ENCODE measurements at places on chromosomes 2 and 18. TPM values are rescaled to one million over a fixed set of nuclear protein-coding genes. Genes with fewer than 3 reads are reported as not detected.

DNA sequence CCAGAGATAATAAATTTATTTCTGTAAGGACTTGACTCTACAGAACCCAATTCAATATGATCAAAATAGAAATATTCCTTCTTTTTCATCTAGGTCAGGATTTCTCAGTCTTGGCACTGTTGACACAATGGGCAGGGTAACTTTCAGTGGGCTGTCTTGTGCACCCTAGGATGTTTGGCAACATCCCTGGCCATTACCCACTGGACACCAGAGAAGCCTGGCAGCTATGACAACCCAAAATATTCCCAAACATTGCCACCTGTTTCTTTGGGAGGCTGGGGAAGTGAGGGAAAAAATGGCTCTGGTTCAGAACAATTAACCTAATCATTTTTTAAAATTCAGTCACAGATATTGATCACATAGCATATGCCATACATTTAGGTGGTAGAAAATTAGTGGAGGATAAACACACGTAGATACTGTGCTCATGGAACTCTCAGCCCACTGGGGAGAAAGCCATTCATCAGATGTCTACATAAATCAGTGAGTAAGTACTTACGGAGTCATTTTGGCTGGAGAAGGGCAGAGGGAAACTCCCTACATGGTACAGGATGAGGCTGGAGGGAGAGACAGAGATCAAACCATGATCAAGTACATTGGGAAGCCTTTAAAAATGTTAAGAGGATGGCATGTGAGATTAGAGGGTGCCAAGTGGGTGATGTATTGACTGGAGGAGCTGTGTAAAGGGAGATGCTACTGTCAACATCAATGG lies 718 bp upstream of the TNP1 start:
- no peak for DNase-seq

PKDCC gene
- 323 TPM for polyA plus RNA-seq

DSC2 gene
- polyA plus RNA-seq = 51.2 TPM

RGPD4 gene
- not detected for polyA plus RNA-seq

DNA sequence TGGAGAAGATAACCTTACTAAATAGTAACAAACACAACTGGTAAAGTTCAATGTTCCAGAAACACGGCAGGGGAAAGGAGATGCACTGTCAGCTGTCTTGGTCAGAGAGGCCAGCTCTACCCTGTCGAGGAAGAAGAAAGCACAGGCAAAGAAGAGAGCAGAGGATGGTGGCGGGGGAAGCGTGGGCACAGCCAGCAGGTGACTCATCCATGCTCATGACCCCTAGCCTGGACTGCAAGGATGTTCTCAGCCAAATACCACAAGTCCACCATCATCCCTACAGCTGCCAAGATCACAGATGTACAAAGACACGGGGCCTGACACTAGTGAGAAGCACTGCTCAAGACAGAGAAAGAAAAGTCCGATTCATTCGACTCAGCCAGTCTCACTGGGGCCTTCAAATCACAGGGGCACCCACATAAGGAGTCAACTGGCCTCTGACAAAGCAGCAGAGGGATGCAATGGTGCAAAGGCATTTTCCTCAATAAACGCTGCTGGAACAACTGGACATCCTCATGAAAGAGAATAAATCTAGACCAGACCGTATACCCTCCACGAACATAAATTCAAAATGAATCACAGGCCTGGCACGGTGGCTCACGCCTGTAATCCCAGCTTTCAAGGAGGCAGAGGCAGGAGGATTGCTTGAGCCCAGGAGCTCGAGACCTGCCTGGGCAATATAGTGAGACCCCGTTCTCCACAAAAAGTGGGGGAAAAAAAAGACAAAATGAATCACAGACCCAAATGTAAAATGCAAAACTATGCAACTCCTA lies 5.6 kb downstream of the DTYMK start:
- DNase-seq = no peak

DNA sequence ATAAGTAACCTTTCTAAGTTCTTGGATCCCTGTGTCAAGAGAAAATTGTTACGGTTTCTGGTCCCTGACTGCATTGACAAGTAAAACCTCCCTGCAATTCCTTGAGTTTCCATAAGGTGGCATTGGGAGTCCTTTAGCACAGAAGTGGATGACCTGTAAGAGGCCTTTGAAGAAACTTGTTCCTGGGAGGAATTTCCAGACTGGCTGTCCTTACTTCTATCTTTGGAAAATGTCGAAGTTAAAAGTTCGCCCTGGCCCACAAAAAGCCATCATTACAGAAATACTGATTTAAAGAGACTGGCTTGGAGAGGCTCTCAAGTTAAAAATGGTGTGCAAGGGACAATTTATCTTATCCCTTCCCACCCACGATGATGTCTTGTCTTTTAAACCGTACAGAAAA lies 218.4 kb downstream of the CDH20 start:
- peak; percentile 58 for DNase-seq

RUFY4 gene
- 0.08 TPM for polyA plus RNA-seq

DNA sequence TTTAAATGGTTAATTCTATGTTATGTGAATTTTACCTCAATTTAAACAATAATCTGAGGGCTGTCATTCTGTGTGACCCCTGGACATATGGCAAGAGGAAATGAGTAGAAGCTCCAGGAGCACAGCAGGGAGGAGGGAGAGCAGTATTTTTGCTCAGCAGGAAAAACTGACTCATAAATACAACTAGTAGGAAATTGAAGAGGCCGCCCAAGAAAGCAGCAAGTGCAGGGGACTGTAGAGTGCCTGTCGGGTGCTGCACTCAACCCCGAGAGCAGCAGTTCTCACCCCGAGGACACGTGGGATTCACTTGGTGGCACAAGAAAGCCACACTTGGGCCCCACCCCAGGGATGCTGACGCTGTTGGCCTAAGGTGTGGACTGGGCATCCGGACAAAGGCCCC lies 60.8 kb downstream of the NPAS2 start:
- DNase-seq = no peak

GRCh38 chr2:61492476-61492875 lies 21.6 kb upstream of the USP34 start:
- no peak for DNase-seq

DNA sequence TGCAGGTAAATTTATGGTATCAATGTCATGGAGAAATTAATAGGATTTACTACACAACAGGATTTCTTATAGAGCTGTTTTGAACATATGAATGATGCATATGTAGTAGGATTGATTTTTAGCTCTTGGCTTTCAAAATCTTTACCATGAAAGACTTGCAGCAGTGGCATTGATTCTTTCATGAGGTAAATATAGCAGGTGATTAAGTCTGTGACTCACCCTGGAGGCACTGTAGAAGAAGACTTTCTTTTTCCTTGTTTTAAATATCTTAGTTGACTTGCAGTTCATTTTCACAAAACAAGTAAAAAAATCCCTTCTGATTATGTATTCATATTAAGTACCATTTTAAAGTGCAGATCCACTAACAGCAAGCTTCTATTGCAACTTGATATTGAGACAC lies 463.0 kb downstream of the FBXO15 start:
- no peak for DNase-seq

DNA sequence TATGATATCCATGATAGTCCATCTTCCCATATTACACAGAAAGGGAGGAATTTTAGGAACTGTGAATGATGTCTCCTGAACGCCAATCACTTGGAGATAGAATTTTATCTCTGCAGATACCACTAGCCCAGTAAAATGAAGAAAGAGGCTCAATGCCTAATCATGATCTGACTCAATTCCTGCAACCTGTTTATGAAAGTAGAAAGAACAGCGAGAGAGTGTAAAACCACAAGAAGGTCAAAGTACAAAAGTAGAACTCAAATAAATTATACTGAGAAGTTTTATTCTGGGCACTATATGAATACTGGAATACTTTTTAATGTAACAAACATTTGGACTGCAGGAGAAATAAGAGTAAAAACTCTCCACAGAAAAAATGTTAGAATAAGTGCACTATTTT lies 892.1 kb upstream of the DDX18 start:
- DNase-seq = no peak

GRCh38 chr2:31212659-31213600 lies 4.4 kb downstream of the CAPN14 start:
- no peak for DNase-seq

CCL20 gene
- 0.62 TPM for polyA plus RNA-seq

GRCh38 chr2:144511937-144512336 lies 8.0 kb downstream of the ZEB2 start:
- no peak for DNase-seq

DNA sequence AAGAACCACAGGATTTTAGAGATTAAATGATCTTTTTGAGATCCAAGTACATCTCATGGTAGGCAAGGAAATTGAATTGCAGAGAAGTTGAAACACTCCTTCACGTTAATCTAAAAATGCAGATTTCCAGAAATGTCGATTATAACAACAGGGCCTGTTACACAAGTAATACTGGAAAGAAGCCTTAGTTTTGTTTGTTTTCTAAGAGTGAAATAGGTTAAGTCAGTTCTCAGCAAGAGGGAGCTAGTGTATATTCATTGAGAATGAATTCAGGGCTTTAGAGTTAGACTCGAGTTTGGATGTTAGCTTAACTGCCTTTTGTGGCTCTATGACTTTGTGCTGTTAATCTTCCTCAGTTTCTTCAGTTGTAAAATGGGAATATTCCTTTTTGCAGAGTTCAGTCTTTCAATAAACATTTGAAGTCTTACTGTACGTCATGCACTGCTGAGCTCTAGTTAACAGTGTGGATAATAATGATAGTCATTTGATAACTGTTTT lies 926 bp downstream of the NDUFV2 start:
- DNase-seq = no peak

DNA sequence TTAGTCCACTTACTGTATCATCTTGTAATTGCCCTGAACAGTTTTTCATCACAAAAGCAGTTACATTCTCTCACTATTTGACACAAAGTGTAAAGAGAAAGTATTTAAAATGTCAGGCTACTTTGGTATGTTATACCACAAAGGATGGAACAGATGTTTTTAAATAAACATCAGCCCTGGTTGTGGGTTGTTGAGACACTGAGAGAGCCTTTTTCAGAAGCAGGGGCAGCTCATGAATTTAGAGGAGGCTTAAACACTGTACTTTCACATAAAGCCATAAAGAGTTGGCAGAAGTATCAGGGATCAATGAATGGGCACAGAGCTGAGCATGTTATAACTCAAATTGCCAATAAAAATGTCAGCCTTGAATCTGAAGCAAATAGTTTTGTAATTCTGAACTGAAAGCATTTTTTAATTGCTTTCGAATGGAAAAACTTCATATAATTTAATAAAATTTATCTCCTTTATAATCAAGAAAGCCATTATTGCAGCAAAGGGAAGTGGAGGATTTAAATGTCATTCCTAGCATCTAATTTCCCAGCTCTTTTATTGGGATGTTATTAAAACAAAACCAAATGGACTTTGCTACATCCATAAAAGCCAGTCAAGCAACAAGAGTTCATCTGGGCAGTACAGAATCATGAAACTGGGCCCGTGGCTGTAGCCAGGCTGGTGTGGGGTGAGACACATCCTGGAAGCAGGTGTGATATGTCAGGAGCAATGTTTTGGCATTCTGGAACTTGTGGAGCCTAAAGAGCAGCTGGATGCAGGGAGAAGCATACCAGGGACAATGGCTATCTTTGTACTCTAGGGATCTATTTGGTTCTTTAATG lies 95.1 kb upstream of the NT5C1B start:
- DNase-seq = no peak

- DNase-seq = no peak
Observed at GRCh38 chr2:175019566-175020327, 14.6 kb upstream of the CHN1 start.

SLC5A7 gene
- polyA plus RNA-seq = 0.76 TPM

DNA sequence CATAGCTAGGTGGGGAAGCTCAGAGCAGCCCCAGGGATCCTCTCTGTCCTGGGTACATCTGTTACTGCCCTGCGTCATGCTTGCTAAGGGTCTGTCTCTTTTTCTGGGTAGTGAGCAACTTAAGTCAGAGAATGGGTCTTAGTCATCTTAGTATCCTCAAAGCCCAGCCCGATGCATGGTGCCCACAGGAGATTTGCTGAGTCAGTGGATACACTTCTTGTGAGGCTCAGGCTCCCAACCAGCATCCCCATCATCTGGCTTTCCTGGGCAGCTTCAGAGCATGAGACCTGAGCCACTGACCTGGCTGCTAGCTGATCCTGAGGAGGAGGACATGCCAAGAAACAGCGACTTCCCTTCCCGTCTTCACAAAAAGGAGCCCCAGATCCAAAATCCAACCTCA lies 10.0 kb downstream of the FOXI3 start:
- no peak for DNase-seq

KLF7 gene
- 22.6 TPM for polyA plus RNA-seq

GRCh38 chr2:176746411-176746810 lies 466.2 kb upstream of the HNRNPA3 start:
- no peak for DNase-seq

GRCh38 chr2:123502931-123503330 lies 522.2 kb upstream of the CNTNAP5 start:
- no peak for DNase-seq

GRCh38 chr18:25843791-25844190 lies 246.6 kb downstream of the SS18 start:
- no peak for DNase-seq

XIRP2 gene
- 0.17 TPM for polyA plus RNA-seq

UGT1A9 gene
- 7.6 TPM for polyA plus RNA-seq

CMPK2 gene
- polyA plus RNA-seq = 4.0 TPM

NYAP2 gene
- 0.03 TPM for polyA plus RNA-seq

IL36G gene
- polyA plus RNA-seq = not detected

GRCh38 chr2:160429248-160430000 lies 64.2 kb downstream of the RBMS1 start:
- peak; percentile 36 for DNase-seq

DNA sequence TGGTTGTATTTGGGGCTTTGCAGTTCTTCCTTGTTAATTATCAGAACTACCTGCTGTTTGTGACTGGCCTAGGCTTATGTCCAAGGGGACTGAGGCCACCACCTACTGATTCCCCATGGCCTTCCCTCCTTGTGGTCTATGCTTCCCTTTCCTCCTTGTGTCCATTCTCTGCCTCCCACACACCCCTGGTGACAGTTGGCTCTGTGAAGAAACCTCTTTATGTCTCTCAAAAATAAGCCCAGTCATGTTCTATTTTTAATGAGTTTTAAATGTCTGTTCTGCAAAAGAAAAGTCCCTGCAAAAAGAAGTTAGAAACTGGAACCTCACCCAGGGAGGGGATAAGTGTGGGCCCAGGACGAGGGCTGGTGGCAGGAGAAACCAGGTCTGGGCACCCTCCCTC lies 105.0 kb downstream of the SMC6 start:
- no peak for DNase-seq

GRCh38 chr2:178229927-178230326 lies 35.6 kb downstream of the OSBPL6 start:
- DNase-seq = no peak

GRCh38 chr2:189583227-189584198 lies 2.9 kb upstream of the SLC40A1 start:
- DNase-seq = no peak

DNA sequence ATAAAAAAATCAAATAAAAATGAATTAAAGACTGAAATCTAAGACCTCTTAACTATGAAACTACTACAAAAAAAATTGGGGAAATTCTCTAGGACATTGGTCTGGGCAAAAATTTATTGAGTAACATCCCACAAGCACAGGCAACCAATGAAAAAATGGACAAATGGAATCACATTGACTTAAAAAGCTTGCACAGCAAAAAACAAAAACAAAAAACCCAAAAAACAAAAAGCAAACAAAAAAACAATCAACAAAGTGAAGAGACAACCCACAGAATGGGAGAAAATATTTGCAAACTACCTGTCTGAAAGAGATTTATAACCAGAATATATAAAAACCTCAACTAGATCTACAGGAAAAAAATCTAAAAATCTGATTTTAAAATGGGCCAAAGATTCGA lies 63.4 kb upstream of the CHN1 start:
- DNase-seq = no peak

Measured in right renal cortex interstitium (tissue), 3 donors.